Forelimb muscle (tissue), 1 donor: ENCODE measurements at places on chromosomes 5 and 9.

- DNase-seq: no peak
Measured at GRCh38 chr9:135993409-135993742, 32.2 kb upstream of the UBAC1 start.

- DNase-seq: no peak
Measured at GRCh38 chr5:1314564-1314982, 19.7 kb upstream of the TERT start.

- no peak for DNase-seq
Measured at GRCh38 chr5:112857866-112858265, 3.2 kb upstream of the SRP19 start.

- no peak for DNase-seq
Measured at GRCh38 chr5:153891394-153891793, 147.3 kb downstream of the FAM114A2 start.

- DNase-seq: no peak
Measured at GRCh38 chr9:135344915-135345500, 134.6 kb upstream of the PPP1R26 start.

DNA sequence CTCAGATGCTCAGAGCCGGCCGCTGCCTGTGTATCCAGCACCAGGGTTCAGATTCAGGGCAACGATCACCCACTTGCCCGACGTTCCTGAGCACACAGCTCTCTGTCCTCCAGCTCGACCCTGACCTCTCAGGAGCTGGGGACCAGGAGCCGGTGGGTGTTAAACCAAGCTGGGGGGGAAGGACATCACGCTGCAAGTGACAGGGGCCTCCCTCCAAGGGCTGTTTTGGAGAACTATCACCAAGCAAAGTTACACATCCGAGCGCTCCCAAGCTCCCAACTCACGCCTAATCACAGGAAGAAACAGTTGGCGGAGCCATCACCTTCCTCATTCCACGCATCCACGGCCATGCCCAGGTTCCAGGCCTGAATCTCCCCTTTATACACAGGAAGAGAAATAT, 51.5 kb upstream of the ZNF354A start:
- DNase-seq: no peak

DNA sequence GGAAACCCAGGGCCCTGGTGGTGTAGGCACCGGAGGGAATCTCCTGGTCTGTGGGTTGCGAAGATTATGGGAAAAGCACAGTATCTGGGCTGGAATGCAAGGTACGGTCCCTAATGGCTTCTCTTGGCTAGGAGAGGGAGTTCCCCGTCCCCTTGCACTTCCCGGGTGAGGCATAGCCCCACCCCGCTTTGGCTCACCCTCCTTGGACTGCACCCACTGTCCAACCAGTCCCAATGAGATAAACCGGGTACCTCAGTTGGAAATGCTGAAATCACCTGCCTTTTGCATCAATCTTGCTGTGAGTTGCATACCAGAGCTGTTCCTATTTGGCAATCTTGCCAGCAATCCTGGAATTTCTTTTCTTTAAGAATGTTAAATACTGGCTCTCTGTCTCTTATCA, 1429.1 kb downstream of the MAT2B start:
- no peak for DNase-seq

DNA sequence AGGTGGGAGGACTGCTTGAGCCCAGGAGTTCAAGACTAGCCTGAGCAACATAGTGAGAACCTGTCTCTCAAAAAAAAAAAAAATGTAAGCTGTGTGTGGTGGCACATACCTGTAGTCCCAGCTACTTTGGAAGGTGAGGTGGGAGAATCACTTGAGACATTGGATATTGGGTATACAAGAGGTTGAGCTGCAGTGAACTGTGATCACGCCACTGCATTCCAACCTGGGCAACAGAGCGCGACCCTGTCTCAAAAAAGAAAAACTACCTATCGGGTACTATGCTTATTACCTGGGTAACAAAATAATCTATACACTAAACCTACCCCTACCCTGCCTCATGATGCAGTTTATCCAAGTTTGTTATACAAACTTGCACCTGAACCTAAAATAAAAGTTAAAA, 64.9 kb downstream of the AOPEP start:
- DNase-seq: no peak

DNA sequence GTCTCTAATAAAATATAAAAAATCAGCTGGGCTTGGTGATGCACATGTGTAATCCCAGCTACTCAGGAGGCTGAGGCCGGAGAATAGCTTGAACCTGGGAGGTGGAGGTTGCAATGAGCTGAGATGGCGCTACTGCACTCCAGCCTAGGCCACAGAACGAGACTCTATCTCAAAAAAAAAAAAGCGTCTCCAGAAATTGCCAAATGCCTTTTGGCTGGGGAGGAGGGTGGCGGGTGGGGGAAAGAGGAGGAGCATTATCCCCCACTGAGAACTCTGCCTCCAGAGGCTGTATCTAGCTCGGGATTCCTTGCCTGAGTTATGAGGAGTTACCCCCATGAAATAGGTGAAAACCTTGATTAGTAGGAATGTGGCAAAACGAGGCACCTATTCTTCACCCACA, 4.8 kb downstream of the ROPN1L start:
- DNase-seq: no peak

- no peak for DNase-seq
Measured at GRCh38 chr9:138052322-138052615, 174.7 kb downstream of the CACNA1B start.

- no peak for DNase-seq
Measured at GRCh38 chr5:150329038-150329437, 26.3 kb upstream of the ARSI start.

- DNase-seq: no peak
Measured at GRCh38 chr5:148696187-148697036, 42.1 kb upstream of the HTR4 start.

- no peak for DNase-seq
Measured at GRCh38 chr5:132096904-132097303, 23.3 kb downstream of the CSF2 start.

DNA sequence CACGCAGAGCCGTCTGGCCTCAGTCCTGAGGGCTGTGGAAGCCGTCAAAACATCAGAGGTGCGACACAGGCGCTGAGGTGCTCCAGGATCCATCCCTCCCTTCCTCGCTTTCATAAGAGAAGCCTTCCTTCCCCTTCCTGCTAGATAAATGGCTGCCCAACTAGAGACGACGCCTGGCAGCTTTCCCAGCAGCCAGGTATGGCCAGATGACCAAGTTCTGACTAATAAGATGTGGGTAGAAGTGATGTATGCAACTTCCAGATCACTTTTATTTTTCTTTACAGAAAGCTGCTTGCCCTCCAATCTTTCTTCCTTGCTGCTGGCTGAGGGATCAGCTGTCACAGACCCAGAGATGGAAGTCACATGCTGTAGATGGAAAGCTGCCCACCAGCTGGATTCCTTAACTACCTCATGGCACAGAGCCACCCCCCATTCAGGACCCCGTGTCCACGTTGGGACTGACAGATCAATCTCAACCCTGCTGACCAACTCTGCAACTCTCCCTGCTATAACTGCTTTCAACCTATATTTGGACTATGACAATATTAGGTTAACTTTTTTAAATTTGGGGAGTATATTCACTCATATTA, 8.8 kb downstream of the MAPK9 start:
- DNase-seq: no peak

DNA sequence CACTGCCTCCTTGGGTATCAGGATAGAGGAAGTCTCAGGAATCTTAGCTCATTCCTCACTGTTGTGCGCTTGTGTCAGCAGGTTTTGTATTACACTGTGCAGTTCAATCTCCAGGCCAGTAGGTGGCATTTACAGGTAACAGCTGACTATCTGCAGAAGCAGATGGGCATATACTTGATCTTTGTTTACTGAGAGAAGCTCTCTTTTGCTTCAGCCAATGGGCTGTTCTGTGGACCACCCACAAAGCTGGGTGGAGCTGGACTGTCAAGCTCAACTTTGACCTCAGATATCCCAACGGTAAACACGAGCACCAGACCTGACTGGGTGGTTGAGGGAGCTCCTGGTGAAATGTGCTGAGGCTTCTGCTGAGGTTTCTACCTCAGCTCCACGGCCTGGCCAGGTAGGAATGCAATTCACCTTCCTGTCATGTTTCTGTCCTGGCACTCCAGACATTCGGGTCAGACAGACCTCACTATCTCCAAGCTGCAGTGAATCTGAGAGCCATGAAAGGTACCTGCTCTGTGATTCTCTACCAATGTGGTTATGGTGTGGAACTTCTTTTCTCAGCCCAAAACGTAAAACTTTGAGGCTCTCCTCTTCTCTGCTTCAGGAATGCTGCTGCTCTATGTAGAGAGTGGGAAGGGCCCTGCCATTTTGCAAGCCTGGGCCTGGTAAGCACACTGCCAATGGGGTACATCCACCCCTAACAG, 167.9 kb upstream of the ACTBL2 start:
- no peak for DNase-seq

GRCh38 chr5:4113426-4113825, 517.8 kb downstream of the IRX1 start:
- DNase-seq: no peak

DNA sequence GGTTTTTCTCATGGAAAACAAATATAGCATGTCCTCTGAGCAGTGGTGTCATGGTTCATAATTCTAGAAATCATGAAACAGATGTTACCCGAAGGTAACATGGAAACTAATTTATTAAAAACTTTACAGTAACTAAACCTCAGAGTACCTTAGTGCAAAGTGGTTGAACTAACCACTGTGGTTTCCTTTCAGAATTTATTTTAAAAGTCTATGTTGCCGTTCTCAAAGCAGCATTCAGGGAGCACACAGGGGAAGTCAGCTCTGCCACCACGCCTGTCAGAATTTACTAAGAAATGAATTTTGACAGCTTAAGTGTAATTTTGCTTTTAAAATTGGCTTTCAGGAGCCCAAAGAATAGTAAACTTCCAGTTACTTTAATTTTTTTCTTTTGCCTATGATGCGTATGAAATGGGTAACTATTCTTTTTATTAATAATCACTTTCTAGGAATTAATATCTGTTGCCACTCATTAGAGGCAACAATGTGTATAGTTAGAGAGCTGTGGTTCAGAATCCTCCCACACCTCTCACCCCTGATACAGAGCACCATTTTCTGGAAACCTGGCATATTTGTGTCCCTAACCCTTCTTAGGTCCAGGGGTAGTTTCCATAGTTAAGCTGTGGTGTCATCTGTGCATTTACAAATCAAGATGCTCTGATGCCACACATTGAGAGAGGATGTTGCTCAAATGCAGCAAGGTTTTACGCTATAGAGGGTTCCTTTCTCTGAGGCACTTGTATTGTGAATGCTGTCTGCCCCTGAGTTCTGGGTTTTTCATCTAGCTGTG, 202.6 kb downstream of the ZSWIM6 start:
- no peak for DNase-seq

- DNase-seq: no peak
Measured at GRCh38 chr5:77798456-77798855, 22.3 kb upstream of the TBCA start.

DNA sequence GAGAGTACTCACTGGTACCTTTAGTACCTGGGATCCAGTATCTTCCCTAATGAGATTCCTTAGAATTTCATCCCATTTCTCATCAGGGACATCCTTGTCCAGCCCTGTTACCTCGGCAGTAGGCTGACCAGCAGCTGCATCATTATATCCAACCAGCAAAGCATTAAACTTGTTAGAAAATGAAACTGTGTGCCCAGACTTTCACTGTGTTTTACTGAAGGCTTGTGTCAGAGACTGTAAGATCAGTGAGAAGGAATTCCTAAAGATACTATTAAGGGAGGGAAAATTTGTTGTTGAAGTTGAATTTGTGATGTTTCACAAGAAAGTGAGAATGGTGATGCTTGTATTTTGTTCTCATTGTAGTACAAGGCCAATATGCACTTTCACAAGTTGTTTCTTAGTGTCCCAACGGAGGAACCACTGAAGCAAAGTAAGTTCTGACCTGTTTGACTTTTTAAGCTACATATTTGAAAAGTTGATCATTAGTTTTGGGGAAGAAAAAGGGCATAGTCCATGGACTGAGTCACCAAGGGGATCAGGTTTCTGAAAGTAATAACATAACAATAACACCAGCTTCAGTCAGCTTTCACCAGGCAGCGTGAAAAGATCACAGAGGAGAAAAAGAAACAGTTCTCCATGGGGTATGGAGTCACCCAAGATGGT, 48.8 kb downstream of the GRAMD2B start:
- DNase-seq: no peak

DNA sequence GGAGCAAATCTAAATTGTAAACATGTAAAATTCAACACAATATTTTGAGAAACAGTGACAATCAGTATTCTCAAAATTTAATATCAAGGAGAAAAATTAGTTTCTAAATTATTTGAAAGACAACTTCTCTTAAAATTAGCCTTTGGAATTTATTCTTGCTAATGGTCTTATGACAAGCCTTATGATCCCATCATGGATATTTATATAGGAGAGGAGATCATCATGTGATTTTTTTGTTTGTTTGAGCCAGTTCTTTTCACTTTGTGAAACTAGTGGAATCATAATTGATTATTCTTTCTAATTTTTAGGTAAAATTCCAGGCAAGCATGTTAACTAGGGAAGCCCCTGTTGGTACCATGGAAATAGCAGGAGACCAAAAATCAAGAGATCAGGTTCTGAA, 24.7 kb downstream of the DMXL1 start:
- DNase-seq: no peak

- DNase-seq: no peak
Measured at GRCh38 chr9:2291980-2292704, 277.0 kb downstream of the SMARCA2 start.

GRCh38 chr5:154949781-154950180, 8.9 kb downstream of the MRPL22 start:
- no peak for DNase-seq

DNA sequence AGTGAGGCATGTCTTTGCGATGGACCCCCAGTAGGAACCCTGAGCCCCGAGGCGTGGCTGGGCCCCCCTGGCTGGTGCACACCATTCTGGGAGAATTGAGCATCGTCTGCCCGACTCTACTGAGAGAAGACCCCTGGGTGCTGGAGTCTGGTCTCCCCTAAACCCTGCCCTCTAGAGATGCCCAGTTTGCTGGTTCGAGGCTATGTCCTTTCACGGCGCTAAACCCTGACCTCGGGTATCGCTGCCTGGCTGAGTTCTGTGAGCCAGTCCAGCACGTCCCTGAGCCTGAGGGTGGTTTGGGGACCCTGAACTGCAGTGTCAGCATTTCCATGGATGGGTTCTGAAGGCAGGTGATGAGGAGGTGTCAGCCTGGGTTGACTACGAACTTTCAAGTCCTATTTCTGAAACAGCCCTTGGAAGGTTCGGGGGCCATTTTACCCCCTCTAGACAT, 128.8 kb downstream of the RXRA start:
- no peak for DNase-seq

- DNase-seq: no peak
Measured at GRCh38 chr9:37574241-37574721, 1.9 kb downstream of the FBXO10 start.
